Sigmoid colon (tissue), 7 donors: ENCODE measurements at places on chromosomes 3 and 15. TPM values are rescaled to one million over a fixed set of nuclear protein-coding genes. Genes with fewer than 3 reads are reported as not detected.

The PTH1R gene
- total RNA-seq, result 9.0 TPM

The MKRN3 gene
- total RNA-seq, result 2.1 TPM

The AGTR1 gene
- 54.5 TPM for total RNA-seq

The SEMA5B gene
- 0.36 TPM for total RNA-seq

The PFN2 gene
- 37.5 TPM for total RNA-seq

The ZBBX gene
- total RNA-seq, result not detected

The IL16 gene
- total RNA-seq, result 26.3 TPM

The AADAC gene
- not detected for total RNA-seq

The PLSCR5 gene
- not detected for total RNA-seq

The ECE2 gene
- total RNA-seq, result 0.49 TPM

The KNG1 gene
- not detected for total RNA-seq

The TRIM42 gene
- not detected for total RNA-seq

The SERINC4 gene
- 0.27 TPM for total RNA-seq

The CACNA1D gene
- total RNA-seq, result 4.8 TPM

The EPHB1 gene
- total RNA-seq, result 2.5 TPM

The GABRR3 gene
- total RNA-seq, result not detected

The ZNF621 gene
- total RNA-seq, result 16.8 TPM

The INKA1 gene
- total RNA-seq, result 3.9 TPM

The IL5RA gene
- total RNA-seq, result under 0.01 TPM

The CHRFAM7A gene
- 0.82 TPM for total RNA-seq

The LRRC58 gene
- 34.5 TPM for total RNA-seq

The MNS1 gene
- 0.55 TPM for total RNA-seq

The GCNT3 gene
- total RNA-seq, result 1.1 TPM

The CORO2B gene
- 3.9 TPM for total RNA-seq

The MUSTN1 gene
- 4.2 TPM for total RNA-seq

The NAA80 gene
- total RNA-seq, result 8.9 TPM

The B3GALNT1 gene
- 2.1 TPM for total RNA-seq

The CFAP44 gene
- 4.8 TPM for total RNA-seq

The CLPX gene
- 46.4 TPM for total RNA-seq

The EPHA3 gene
- total RNA-seq, result 23.5 TPM

The SNTN gene
- total RNA-seq, result not detected

The KLHL40 gene
- total RNA-seq, result not detected

The CIDEC gene
- total RNA-seq, result 1.6 TPM

The GOLGA6C gene
- total RNA-seq, result not detected

The CACNA2D3 gene
- 7.2 TPM for total RNA-seq

The CLDN18 gene
- not detected for total RNA-seq

The SNRK gene
- total RNA-seq, result 47.9 TPM

The ARGFX gene
- total RNA-seq, result not detected

The DUOXA2 gene
- not detected for total RNA-seq
